ENCODE measurements at places on chromosomes 4 and X.

GRCh38 chr4:183541010-183541751, 36.3 kb downstream of the ING2 start:
- DNase-seq, result no peak

DNA sequence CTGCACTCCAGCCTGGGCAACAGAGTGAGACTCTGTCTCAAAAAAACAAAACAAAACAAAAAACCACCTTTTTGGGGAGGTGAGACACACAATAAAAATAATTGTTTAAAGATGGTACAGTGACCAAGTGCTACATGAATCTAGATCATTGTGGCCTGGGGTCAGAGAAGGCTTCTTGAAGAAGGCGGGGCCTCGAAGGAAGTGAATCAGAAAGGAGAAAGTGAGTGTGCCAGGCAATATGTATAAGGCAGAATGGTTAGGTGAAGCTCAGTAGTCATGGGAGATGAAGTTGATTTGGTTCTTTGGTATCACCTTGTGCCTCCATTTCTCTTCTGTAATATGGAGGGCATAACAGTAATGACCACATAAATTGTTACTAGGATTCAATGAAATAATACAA, 58.9 kb downstream of the DOCK11 start:
- DNase-seq, result no peak

- no peak for DNase-seq
Measured at GRCh38 chr4:13159041-13159620, 325.0 kb downstream of the RAB28 start.

- DNase-seq, result no peak
Measured at GRCh38 chr4:89072921-89073320, 15.9 kb upstream of the FAM13A start.

Measured in stimulated activated CD8-positive, alpha-beta memory T cell treated with anti-CD3 and anti-CD28 coated beads, Interleukin-2, amount 100 ng/mL, for 1 hour (primary cell).